HFF-Myc (cell line): ENCODE measurements at places on chromosomes 6 and 20.

GRCh38 chr6:107386340-107386739 lies 73.0 kb downstream of the PDSS2 start:
- no peak for DNase-seq

DNA sequence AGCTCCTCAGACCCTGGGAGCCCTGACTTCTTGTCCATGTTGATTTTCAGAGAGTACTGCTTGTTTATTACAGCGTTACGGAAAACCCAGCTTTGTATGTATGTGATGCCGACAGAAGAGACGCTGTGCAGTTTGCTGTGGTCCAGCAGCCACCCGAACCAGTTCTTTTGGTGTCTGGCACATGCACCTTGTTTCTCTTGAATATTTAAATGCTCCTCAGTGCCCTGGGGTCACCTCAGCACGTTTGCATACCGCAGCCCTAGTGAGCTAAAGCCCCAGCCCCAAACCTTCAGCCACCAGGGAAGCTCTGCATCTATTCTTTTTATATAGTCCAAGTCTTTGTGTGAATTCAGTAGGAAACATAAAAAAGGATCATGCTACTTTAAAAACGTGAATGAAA lies 39.9 kb downstream of the AFDN start:
- DNase-seq: no peak

DNA sequence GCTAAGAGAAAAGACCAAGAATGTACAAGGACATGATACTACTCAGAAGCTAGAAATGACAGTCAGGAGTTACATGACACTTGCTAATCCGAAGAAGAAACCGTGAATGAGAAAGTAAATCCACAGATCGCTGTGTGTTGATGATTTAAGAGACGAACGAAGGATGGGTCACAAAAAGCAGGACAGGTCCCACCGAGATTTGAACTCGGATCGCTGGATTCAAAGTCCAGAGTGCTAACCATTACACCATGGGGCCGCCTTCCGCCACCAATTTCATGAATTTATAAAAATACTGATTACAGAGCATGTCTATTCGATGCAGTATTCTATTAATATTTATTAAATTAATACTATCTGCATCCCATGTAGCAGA lies 54.0 kb upstream of the BTN3A2 start:
- DNase-seq: no peak

GRCh38 chr6:48318670-48319069 lies 207.7 kb upstream of the PTCHD4 start:
- DNase-seq: no peak

DNA sequence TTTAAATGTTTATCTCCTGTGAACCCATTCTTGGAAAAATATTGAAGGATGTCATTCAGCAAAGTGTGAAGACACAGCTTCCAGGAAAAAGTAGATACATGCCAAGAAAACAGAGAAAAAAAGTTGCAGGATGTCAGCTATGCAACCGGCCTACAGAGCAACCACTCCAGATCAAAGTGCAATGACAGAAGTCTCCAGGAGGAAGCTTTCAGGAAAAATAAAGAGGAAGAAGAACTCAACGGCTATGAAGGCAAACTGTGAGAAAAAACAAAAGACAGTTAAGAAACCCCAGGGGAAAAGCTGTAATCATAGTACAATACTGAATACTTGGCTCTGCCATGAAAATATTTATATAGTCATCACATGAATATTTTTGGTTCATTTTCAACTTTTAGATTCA lies 30.6 kb downstream of the REPS1 start:
- no peak for DNase-seq

GRCh38 chr20:32786059-32786760 lies 24.0 kb downstream of the DNMT3B start:
- DNase-seq: no peak

DNA sequence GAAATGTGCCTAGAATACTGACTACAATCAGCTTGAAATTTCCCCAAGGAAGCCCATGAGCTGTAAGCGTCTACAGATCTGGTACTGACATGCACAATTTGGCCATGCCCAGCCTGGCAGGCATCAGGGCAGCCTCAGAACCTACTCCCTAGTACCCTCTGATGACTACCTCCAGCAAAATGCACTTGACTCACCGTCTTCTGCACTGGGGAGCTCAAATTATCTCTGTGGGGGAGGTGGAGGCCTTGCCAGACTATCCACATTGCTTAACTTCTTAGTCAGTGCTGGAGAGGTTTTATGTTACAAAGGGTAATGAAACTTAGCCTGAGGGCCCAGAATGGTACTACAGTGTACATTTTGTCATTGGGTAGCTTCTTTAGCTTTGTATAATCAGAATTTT lies 126.0 kb upstream of the ADGRF1 start:
- peak; percentile 85 for DNase-seq

- peak; percentile 82 for DNase-seq
Observed at GRCh38 chr6:151060096-151060765, 179.5 kb upstream of the AKAP12 start.

DNA sequence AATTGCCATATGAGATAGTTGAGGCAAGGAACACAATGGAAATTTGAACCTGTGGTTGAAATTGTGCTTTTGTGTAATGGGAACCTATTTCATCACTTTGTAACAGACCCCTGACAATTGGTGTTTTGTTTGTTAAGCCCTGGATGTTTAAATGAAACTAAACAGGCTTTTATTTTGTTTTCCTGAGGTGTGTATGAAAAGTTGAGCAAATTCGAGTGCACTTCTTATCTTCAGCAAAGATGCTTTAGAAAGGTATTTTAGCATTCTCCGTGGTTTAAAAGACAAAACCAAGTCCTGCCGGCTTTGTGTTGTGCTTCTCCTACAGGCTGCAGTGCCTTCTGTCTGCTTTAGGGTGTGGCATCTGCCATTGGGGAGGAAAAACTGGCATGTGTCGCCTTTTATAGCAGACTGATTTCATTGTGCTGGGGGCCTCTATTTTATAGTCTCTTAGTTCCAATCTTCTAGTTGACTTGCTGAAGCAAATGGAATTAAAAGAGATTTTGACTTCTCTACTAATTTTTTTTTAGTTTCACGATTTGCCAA lies 2.2 kb upstream of the ARID1B start:
- DNase-seq: no peak

GRCh38 chr20:24953209-24953575 lies 4.1 kb downstream of the CST7 start:
- no peak for DNase-seq

DNA sequence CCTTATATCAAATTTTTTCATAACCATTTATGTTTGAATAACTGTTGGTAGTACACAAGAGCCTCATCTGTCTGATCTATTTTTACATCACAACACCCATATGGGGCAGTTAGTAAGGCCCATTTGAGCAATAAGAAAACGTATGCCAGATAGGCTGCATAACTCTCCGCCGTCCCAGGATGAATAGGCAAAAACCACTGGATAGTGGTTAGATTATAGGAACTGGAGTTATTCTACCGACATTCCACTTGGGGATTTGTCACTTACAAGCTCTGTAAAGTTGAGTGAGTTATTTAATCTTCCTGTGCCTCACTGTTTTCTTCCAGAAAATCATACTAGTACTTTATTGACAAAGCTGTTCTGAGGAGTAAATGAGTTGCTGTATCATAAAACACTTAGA lies 881.9 kb downstream of the QKI start:
- no peak for DNase-seq

DNA sequence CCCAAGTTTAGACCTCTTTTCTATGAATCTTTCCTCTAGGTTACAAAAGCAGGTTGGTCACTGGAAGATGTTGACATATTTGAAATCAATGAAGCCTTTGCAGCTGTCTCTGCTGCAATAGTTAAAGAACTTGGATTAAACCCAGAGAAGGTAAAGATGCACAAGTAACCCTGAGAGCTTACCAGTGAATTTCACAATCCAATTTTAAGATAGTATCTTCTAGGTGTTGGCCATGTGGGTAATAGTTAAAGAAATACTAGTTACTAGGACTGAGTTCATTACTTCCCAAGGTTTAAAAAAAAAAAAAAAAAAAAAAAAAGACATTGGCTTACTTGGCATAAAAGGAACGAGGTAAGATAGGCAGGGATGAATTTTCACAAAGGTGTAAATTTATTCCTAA lies 11.3 kb downstream of the TCP1 start:
- DNase-seq: no peak

- DNase-seq: no peak
Observed at GRCh38 chr6:7045331-7045730, 62.4 kb upstream of the RREB1 start.

GRCh38 chr6:73064266-73064665 lies 161.0 kb downstream of the KHDC1L start:
- no peak for DNase-seq

DNA sequence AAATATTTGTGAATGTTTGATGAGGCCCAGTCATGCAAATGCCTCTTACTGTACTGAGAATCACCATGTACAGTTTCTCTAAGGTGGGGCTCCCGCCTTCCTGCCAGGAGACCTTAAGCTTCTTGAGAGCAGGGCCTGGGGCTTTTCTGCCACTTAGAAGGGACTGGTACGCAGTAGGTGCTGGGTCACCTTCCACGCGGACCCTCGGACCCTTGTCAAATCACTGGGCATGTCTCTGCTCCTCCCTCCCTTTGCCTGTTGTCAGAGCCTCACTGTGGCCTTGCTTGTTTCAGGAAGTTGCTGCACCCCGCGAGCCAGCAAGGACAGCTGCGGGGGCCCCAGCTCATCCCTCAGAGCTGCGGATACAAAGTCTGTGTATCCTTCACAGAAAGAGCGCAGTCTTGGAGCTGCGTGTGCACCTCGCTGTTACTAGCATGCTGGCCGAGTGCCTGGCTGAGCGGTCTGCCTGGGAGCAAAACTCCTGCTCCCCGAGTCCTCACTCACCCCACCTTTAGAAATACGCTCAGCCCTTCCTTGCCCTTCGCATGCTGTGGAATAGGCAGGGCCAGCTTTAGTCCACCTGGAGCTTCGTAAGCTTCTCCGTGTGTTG lies 30.7 kb upstream of the IRF4 start:
- no peak for DNase-seq

DNA sequence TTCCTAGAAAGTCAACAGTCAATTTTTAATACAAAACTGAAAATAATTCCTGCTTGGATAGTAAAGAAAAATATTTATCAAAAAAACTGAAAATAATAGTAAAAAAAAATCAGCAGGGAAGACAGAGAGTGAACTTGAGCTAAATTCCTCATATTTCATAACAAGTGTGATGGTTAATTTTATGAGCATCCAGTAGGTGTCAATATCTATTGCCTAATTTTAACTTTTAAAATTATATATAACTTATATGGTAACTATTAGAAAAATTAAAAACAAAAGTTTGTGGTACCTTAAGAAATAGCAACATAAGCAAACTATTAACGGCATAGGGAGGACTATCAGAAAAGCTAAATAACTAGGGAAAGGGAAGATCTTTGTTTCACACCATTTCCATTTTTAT lies 2.1 kb downstream of the EPM2A start:
- DNase-seq: no peak

GRCh38 chr6:18115356-18115755 lies 7.1 kb downstream of the NHLRC1 start:
- no peak for DNase-seq

- DNase-seq: no peak
Observed at GRCh38 chr20:59573837-59574236, 30.5 kb upstream of the PHACTR3 start.

- no peak for DNase-seq
Observed at GRCh38 chr6:151900256-151900655, 92.8 kb downstream of the ESR1 start.

GRCh38 chr6:154226461-154226860 lies 130.1 kb downstream of the IPCEF1 start:
- no peak for DNase-seq

DNA sequence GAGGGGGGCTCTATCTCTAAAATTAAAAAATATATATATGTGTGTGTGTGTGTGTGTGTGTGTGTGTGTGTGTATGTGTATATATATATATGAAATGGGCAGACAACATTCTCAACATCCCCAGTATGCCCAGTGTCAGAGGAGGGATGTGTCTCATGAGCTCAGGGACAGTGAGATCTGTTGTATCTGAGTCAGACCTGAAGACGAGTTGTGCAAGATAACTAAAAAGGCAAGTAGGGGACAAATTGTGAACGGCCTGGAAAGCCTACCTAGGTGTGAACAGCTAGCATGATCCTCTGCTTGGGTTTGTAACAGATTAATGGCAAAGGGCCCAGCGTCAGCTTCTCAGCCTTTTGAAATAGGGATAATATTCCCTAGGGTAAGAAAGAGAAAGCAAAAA lies 124.3 kb downstream of the FAXC start:
- DNase-seq: no peak

DNA sequence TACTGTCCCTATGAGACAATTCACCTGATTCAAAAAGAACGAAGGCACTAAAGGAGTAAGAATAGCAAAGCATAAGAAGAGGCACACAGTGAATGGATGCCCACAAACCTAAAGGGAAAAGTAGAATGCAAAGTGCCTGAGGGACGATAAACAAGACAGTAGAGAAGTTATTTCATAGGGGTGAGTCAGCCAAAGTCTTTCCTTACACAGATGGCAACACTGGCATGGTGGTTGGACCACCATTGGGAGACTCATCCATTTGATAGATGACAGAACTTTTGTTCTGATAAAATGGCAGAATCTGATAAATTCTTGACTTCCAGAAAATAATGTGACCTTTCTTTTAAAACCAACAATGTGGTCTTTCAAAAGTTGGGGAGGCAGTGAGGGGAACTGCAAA lies 148.1 kb upstream of the HDAC2 start:
- DNase-seq: no peak

- DNase-seq: no peak
Observed at GRCh38 chr6:43887906-43888683, 118.1 kb downstream of the VEGFA start.

DNA sequence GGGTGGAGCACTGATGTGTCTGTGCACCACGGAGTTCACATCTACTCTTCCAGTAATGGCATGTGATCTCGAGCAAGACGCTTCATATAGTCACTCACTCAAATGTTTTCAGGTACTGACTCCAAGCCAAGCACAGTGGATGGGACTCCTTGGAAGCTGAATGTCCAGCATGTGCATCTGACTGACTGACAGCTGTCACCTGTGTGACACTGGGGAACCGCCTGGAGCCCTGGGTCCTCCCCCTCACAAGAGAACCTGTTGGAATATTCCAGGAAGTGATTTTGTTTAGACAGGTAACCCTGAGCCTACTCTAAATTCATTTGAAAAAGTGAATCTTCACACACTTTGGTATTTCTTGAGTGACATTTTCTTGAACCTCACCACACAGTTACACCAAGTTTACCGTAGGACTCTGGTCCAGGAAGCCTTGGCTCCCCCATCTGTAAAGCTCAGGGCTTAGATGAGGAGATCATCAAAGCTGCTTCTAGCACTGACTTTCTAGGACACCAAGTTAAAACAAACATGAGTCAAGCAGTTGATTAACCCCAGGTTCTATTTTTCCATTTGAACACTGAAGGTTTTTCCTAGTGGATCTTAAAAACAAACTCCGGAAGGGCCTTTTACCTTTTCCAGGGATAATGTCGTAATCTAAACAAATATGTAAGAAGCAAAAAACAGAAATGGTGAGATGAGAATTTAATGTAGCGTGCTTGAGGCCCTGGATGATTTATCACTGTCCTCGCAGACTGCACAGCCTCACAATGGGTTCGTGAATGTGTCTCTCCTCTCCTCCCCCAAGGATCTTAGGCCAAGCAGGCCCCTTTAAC lies 50.1 kb downstream of the EDN3 start:
- DNase-seq: no peak

GRCh38 chr6:96862560-96862959 lies 25.3 kb upstream of the GPR63 start:
- DNase-seq: no peak
